ENCODE measurements at places on chromosomes 2 and 18.

GRCh38 chr2:26852405-26853306 is 4.7 kb downstream of the DPYSL5 start:
- no peak for DNase-seq

DNA sequence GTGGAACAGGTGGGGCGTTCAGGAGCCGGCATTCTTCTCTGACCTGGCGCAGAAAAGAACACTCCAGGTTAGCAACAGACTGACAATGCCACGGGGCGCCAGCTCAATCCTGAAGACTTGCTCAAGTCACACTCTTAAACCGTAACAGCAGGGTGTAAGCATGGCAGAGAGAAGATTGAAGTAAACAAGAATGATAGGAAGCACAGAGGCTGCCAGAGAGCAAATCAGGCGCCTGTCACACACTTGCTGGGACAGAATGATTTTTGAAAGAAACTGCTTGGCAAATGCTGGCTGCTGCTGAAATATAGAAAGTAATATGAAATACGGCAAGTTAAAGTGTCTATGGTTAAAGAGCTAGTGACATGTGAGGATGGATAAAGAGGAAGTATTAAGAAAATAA is 80.5 kb downstream of the MEP1B start:
- no peak for DNase-seq

GRCh38 chr2:57906152-57906732 is 140.4 kb upstream of the VRK2 start:
- DNase-seq, result no peak

- DNase-seq, result no peak
Measured at GRCh38 chr2:5064687-5065086, 627.5 kb upstream of the SOX11 start.

DNA sequence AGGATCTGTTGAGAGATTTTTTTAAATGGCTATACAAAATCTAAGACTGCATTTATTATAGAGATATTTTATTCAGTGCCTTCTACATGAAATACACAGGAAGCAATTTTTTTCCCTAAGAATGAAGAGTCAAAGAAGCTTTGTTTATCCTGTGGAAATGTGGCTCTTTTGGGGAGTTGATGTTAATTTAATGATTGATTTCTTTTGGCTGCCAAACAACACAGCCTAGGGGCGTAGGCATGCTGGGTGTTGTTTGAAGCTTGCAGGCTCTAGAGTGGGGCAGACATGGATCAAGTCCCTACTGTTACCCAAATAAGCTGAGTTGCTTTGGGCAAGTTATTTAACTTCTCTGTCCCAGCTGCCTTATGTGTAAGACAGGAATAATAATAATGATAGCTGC is 21.1 kb upstream of the PLEK start:
- DNase-seq, result no peak

GRCh38 chr2:98308532-98308931 is 37.7 kb upstream of the CNGA3 start:
- no peak for DNase-seq

GRCh38 chr2:78870343-78870967 is 155.0 kb upstream of the REG3G start:
- DNase-seq, result no peak

DNA sequence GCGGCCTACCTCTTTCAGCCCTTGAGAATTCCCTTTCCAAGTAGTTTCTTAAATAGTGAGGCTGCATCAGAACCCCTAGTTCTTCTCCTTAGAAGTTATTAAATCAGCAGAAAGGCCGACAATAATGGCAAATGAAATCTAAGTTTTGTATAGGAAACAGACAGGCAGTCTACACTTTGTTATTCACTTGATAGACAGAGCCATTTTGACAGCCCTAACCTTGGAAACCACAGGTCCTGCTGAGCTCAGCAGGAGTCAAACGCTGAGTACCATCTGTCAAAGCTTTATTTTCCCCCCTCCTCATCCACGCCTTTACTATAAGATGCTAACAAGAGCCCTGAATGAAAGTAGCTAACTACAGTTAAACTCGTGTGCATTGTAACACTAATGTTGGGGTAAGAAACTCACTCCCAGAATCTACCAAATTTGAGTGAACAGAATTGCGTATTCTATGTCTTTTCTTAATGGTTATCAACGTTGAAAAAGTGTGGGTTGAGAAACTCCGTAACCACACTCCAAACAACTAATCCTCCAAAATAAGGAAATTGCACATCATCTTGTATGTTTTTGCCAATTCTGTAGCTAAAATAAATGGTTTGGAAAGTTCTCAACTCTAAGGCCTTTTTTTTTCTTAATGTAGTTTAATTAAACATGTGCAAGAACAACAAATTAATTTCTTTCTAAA is 90.6 kb upstream of the EFEMP1 start:
- no peak for DNase-seq

- DNase-seq, result no peak
Measured at GRCh38 chr2:169093535-169093934, 24.2 kb downstream of the DHRS9 start.

- no peak for DNase-seq
Measured at GRCh38 chr2:184357033-184357432, 241.3 kb upstream of the ZNF804A start.

DNA sequence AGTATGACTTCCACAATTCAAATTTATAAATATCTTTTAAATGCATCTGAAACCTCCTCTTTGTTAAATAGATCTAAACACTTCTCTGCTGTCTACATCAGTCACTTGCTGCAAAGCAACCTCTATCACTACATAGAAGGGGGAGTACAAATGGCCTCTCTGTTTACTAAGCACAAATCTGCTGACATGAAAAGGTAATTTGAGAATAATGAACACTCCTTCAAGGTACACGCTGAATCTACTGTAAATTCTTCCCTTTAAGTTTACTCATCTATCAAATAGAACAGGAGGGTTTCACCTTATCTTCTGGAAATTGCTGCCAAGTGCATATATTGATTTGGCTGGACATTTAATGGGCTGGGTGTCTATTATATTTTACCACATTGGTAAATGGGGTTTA is 879.6 kb downstream of the SUCLG1 start:
- DNase-seq, result no peak

DNA sequence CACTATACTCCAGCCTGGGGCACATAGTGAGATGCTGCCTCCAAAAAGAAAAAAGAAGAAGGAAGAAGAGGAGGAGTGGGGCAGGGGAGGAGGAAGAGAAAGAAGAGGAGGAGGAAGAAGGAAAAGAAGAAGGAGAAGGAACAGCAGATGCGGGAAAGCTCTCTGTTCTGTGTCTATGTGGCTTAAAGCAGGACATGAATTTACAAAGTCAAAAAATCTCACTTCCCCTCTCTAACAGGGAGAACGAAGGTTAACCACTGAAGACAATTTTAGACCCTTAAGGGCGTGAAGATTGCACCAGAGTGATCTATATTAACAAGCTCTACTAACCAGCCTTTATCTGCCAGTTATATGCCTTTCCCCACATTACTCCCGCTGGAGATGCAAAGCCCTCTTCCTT is 258.9 kb downstream of the METTL4 start:
- no peak for DNase-seq

- no peak for DNase-seq
Measured at GRCh38 chr2:62743506-62743905, 38.0 kb downstream of the EHBP1 start.

DNA sequence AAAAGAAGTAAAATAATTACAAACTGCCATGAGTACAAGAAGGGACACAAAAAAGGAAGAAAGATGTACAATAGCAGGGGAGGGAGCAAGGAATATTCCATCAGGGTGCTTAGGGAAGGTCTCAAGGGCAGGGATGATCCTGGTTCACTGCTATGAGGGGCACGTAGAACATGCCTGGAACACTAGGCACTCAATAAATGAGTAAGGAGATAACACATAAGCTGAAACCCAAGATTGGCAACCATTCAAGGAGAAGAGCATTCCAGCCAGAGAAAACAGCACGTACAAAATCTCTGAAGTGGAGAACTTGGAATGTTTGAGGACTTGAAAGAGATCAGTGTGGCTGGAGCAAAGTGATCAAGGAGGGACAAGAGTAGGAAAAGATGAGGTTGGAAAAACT is 103.2 kb downstream of the FAM161A start:
- DNase-seq, result no peak

DNA sequence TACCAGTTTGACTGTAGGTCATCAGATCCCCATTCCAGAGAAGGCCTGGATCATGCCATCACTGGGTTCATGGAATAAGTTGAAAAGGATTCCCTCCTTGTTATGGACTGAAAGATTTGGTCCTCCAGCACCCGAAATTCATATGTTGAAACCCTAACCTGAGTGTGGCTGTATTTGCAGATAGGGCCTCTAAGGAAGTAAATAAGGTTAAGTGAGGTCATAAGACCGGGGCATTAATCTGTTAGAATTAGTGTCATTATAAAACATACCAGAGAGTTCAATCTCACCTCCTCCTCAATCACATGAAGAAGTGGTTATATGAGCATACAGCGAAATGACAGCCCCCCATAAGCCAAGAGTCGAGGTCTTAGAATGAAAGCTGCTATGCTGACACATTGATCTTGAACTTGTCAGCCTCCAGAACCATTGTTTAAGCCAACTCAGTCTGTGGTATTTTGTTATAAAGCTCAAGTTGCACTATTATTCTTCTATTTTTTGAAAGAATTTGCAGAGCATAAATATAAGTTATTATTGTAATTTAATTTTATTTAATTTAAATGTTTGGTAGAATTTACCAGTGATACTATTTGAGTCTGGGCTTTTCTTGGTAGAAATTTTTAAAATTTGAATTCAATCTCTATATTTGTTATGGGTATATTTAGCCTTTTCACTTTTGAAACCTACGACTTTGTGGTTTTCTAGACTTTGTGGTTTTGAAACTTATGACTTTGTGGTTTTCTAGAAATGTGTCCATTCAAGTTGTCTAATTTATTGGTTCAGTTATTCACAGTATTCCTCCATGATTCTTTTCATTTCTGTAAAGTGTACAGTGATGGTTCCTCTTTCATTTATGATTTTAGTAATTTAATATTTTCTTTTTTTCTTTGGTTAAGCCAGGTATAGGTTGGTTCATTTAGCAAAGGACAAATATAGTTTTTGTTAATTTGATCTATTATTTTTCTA is 1206.7 kb upstream of the CDH2 start:
- no peak for DNase-seq

- no peak for DNase-seq
Measured at GRCh38 chr2:231554748-231555545, 24.7 kb upstream of the NMUR1 start.

GRCh38 chr2:45006041-45006941 is 3.0 kb downstream of the SIX2 start:
- DNase-seq, result no peak

DNA sequence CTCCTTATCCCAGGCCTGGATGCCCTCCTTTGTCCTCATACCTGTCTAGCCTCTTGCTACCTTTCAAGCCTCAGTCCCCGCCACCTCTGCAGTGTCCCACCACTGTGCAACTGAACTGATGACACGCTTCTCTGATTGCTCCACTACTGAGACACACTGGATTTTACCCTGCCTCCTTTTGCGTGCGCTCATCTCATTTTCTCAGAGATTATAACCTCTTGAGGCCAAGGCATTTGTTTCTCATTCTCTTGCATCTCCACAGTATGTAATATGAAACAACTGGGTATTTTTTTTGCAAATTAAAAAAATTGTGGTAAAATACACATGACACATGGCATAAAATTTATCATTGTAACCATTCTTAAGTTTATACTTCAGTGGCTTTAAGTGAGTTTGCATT is 95.4 kb downstream of the PRKCE start:
- no peak for DNase-seq

GRCh38 chr18:44025421-44025820 is 655.3 kb upstream of the SETBP1 start:
- DNase-seq, result no peak

DNA sequence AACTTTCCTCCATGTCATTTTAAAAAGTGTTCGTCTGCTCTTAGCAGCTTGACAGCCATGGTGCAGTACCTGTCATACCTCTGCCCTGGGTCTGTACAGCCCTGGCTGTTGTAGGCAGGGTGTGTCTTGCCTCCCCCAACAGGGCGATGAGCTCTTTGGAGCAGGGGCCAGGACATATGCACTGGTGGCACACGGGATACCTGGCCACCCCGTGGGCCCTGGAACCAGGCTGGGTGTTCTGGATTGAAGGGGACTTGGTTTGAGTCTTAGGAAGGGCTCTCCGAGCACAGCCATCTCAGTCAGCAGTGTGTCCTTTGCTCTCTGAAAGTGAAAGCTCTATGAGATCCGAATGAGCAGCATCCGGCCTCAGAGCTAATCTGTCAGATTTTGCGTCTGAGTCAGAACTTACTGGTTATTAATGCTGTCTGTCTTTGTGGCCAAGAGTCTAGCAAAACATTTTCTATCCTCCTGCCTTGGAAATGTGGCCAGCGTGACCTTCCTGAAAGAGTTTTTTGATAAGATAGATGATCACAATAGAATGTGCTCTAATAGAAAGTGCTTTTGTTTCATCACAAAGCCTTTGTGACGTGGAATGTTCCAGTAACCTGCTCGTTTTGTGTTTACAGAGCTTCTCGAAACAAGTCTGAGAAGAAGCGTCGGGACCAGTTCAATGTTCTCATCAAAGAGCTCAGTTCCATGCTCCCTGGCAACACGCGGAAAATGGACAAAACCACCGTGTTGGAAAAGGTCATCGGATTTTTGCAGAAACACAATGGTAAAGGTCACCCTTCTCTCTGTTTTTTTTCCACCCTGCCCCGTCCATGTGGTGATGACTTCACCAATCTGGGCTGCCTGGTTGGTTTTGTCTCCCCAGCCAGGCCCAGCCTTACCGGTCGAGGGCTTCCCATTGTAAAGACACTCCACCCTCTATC is 77.3 kb upstream of the RPL31 start:
- no peak for DNase-seq

GRCh38 chr2:222127660-222128059 is 171.1 kb downstream of the PAX3 start:
- DNase-seq, result no peak

DNA sequence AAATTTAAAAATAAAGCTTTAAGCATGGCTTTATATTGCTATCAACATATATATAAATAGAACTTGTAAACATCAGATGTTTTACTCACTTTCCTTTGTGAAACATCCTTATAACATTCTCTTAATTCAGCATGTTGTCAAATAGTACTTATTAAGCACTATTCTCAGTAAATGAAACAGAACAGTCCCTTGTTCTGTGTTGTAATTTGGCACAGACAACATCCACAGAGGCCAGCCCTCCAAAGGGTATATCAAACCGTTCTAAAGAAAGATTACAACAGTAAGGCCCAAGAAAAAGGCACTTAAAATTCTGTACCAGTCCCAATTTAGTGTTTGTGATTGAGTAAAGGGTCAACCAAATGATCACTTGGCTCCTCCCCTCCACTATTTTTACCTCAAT is 46.0 kb downstream of the GAREM1 start:
- no peak for DNase-seq

- DNase-seq, result no peak
Measured at GRCh38 chr2:176461098-176461808, 192.0 kb downstream of the MTX2 start.

DNA sequence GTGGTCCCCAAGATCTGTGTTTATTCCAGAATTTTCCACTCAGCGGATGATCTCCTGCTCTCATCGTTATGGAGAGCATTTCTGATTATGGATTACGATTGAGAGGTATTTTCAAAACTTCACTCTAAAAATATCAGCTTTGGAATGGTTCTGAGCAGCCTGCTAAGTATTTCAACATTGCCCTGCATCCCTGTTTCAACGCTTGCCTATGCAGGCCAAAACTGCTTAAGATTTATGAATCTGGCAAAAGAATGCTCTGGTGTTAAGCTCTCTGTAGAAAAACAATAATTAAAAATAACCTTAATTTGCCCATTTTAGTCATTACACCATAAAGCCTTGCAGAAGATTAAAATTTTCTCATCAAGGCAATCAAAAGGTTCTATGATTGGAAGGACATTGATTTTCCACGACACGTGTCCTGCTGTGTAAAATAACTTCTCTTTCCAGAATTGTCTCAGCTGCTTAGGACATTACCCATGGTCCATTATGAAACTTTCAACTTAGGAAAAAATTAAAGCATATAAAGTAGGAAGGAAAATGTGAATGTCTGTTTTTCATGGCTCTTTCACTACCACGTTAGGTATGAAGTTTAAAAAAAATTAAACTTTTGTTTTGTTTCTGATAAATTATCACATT is 229.9 kb downstream of the ACKR3 start:
- no peak for DNase-seq

Measured in stimulated activated CD8-positive, alpha-beta memory T cell treated with anti-CD3 and anti-CD28 coated beads, Interleukin-4, amount 100 ng/mL, for 1 hour (primary cell).